NCI-H524 (cell line): ENCODE measurements at places on chromosomes 5 and 9.
A peak's percentile ranks its signal among the peaks of the same experiment; 100 is the strongest.

- DNase-seq: no peak
Measured at GRCh38 chr5:155726267-155726666, 600.7 kb upstream of the SGCD start.

GRCh38 chr9:113543296-113543981 lies 79.9 kb downstream of the RGS3 start:
- no peak for DNase-seq

GRCh38 chr9:115292584-115293279 lies 174.8 kb upstream of the TNC start:
- no peak for DNase-seq

GRCh38 chr9:104927912-104928740 lies at the start of gene ABCA1:
TSS of gene ABCA1 (minus strand) at chr9:104928155. CDS start at chr9:104903679, 24,476 bp downstream.
- DNase-seq: peak; percentile 41

GRCh38 chr5:78765756-78766411 lies 117.3 kb upstream of the LHFPL2 start:
- DNase-seq: no peak

- no peak for DNase-seq
Measured at GRCh38 chr9:73114958-73115357, 36.7 kb upstream of the ANXA1 start.

- no peak for DNase-seq
Measured at GRCh38 chr5:65539827-65540226, 23.1 kb downstream of the CENPK start.

DNA sequence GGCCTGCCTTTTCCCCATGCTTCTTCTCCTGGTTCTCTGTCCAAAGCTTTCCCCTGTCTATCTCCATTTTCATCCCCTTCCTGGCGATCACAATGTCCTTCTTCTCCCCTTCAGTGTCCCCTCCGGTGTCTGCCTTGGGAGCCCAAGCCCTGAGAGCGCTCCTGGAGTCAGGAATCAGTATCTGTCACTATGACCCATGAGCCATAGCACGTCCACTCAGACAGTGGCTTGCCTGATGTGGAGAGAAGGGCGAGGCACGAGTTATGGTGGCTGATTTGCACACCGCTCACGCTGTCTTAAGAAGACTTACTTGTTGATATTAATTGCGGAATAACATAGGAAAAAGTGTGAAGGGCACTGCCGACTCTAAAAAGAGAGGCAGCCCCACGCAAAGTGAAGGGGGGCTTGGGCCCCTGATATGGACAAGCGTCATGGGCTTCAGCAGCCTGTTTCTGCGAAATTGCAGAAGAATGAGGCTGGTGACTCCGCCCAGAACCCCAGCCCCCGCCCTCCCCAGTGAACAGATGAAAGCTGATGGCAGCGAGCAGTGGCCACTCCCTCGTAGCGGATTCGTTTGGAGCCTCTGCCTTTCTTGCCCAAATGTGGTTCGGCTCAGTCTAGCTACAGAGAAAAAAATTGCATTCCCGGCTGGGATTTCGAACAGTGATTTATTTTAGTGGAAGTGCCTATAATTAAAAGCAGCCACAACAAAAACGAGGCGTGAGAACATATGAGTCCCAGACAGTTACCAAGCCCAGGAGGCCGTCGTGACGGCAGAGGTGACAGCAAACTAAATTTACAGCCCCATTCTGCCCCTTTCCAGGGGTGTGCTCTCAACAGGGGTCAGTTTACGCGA lies 149.8 kb downstream of the ICE1 start:
- DNase-seq: no peak

- DNase-seq: no peak
Measured at GRCh38 chr5:31688515-31689092, 49.7 kb downstream of the PDZD2 start.

DNA sequence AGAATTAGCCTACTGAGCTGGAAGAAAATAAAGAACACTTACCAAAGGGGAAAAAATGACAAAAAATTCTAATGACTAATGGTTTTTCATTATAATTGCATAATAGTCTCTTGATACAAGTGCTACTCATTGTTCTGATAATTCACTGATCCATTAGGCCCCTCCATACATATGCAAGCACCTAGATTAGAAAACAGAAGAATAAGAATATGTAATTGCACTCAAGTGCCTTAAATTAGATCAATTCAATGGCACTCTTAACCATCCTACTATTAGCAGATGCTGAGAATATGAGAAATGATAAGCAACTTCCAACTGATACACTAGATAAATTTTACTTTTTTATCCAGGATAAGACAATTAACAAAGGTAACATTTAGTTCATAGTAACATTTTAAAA lies 440.9 kb upstream of the C9orf72 start:
- DNase-seq: peak; percentile 3

GRCh38 chr9:126357074-126357473 lies 30.4 kb downstream of the MVB12B start:
- no peak for DNase-seq

DNA sequence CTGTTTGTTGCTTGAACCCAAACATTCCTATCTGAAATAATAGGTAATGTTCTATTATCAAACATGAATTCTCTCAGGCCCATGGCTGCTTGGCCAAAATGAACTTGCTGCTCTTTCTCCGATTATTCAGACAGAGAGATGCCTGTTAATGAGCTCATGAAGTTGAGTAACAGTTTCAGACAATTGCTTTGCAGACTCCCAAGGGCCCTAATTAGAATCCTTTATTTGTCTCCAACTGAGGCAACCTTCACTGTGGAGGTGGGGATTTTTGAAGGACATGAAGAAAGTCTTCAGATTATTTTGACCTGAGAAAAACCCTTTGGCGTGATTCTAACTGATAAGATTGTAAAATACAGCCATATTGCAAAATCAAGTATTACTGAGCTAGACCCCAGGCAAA lies 466.7 kb downstream of the NFIB start:
- no peak for DNase-seq

DNA sequence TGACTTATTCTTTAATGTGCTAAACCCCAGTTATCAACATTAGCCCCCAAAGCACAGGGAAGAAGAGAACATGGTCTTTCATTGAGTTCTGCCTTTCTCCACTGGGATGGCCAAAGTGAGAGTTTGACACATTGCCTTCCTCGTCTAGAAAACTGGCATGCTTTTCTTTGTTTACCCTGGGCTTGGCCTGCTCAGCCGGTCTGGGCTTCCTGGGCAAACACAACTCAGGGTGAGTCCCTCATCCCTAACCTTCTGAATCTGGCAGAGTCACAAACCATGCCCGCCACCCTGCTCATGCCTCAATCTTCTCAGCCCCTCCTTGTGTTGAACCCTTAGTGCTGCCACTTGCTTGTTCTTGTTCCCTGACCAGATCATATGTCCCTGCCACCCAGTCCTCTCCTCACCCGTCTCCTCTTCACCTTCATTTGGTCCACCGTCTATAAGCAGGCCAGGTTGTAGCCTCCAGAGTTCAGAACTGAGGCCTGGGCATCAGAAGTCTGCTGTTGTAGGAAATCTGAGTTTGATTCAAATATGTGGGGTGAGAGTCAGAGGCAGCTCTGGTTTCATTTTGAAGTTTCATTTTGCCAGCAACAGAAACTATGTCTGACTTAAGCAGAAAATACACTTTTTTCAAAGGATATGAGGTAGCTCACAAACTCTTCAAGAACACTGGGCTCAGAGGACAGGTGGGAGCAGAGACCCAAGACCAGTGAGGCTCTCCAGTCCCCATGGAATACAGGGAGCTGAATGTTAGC lies 217.6 kb downstream of the NDUFS4 start:
- no peak for DNase-seq

DNA sequence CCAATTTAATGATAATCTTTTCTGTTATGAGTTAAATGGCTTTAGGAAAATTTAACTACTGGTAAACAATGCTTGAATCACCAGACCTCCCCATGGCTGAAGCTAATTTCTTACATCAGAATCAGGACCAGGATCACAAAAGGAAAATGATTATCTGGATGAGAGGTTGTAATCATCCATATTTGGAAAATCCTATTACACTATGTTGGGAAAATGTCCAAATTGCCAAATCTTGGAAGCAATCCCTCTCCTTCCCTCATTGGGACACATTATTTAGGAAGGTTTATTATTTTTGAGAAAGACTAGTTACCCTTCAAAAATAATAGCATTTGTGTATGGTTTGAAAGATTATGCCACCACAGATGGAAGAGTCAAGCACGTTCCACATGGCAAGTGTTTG lies 130.7 kb upstream of the MINAR2 start:
- DNase-seq: no peak

DNA sequence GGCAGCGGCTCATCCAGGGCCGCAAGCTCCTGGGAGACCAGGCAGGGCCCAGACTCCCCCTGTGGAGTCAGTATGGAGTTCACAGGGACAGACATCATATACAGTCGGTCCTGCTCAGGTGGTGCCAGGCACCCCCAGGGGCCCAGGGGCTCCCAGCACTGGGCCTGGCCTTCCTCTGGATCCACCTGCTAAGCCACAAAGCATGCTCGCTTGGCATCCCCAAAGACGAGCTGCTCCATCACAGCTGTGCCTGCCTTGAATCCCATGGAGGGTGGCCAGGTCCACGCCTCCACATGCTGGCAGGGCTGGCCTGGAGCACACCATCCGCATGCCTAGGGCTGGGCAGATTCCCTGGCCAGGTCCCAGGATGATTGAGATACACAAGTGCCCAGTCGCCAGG lies 4.6 kb downstream of the BICD2 start:
- DNase-seq: no peak

DNA sequence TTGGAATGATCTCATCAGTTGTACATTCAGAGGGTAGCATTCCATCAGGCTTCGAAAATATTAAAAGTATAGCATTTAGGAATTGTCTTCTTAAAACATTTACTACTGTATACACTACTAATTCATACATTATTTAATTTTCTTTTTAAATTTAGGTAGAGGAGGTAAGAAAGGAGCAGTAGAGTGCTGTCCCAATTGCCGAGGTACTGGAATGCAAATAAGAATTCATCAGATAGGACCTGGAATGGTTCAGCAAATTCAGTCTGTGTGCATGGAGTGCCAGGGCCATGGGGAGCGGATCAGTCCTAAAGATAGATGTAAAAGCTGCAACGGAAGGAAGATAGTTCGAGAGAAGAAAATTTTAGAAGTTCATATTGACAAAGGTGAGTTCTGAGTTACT lies 5.2 kb downstream of the DNAJA1 start:
- no peak for DNase-seq

DNA sequence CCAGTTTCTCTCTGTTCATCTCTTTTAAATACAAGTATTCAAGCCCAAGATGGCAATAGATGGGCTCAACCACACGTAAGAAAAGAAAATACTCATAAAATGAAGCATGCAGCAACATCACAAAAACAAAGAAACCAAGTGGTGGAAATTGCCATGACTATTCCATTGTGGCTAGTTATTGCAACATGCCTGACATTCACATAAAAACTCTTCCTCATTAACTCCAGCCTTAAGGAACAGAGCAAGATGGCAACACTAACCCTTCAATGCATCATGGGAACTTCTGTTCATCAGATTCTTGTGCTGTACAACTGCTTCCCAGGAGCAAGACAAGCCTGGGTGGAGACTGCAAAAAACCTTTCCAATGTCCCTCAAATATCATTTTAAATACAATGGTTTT lies 1.4 kb upstream of the GLIS3 start:
- no peak for DNase-seq

DNA sequence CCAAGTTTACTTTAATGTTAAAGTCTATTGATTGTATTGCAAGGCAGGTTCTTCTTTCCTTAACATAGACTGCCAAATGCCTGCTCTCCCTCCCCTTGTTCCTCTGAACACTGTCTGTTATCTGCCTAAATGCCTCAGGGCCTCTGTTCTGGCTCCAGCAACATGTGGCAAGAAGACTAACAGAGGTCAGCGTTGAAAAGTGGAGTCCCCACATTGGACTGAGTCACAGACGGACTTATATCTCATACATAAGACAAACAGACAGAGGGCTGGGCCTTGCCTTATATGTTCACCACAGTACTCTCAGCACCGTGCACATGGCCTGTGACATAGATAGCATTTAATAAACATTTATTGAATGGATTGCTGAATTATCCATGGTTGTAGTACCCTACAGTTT lies 91.4 kb downstream of the TSSK1B start:
- no peak for DNase-seq

DNA sequence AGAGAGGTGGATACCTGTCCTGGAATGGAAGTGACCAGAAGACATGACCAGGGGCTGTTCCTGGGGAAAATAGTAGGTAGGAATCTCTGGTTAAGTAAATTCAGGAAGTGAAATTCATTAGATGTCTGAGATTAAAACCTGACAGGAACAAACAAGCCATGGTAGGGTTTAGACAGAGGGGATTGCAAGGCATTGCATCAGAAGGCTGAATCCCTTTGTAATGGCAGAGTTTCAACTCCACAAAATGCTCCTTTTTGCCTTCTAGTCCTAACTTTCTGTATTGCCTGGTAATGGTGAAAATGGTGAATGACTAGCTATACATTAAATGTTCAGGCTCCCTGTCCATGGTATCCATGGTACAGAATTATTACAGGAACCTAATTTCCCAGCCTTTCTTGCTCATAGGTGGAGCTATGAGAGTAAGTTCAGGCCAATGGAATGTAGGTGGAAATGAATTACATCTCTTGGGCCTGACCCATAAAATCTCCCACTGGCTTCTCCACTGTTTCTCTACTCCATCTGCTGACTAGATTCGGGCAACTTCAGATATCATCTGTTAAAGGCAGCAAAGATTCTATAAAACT lies 113.4 kb upstream of the CNTLN start:
- no peak for DNase-seq

- peak; percentile 11 for DNase-seq
Measured at GRCh38 chr9:7239708-7240107, 481.9 kb downstream of the KDM4C start.

- no peak for DNase-seq
Measured at GRCh38 chr5:148660346-148660660, 6.0 kb upstream of the HTR4 start.

DNA sequence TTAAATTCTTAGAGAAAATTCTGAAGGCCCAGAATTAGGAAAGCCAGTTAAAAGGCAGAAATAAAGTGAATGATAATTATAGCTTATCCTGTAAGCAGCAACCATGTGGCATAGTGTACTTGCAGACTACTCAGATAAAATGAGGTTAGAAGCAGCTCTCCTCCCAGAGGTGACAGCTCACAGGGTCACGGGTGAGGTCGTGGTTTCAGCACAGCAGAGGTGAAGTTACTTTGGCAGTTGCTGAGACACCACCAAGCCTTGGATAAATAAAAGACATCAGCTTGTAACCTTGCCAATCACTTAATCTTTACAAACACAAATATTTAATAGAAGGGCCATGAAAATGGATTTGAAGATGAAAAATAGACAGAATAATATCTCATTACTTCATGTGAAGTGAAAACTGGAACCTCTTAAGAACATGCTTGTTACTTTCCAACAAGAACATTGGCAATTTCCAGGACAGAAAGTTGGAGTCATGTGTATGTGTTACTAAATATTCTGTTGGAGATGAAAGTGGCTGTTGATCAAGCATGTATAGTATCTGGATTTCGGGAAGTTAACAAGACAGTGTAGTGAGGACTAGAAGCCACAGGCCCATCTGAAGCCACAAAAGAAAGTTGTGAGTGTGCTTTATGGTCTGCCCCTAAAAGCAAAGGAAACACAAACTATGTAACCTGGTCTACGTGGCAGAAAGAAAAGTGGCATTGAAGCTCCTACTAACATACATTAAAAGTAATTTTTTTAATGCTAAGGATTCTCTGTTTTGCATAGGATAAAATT lies 134.4 kb downstream of the ERCC6L2 start:
- DNase-seq: no peak

- no peak for DNase-seq
Measured at GRCh38 chr9:19564396-19565061, 155.7 kb downstream of the ACER2 start.

GRCh38 chr9:27361492-27361891 lies 64.5 kb upstream of the EQTN start:
- no peak for DNase-seq
